ENCODE measurements at places on chromosomes 2 and 18.

DNA sequence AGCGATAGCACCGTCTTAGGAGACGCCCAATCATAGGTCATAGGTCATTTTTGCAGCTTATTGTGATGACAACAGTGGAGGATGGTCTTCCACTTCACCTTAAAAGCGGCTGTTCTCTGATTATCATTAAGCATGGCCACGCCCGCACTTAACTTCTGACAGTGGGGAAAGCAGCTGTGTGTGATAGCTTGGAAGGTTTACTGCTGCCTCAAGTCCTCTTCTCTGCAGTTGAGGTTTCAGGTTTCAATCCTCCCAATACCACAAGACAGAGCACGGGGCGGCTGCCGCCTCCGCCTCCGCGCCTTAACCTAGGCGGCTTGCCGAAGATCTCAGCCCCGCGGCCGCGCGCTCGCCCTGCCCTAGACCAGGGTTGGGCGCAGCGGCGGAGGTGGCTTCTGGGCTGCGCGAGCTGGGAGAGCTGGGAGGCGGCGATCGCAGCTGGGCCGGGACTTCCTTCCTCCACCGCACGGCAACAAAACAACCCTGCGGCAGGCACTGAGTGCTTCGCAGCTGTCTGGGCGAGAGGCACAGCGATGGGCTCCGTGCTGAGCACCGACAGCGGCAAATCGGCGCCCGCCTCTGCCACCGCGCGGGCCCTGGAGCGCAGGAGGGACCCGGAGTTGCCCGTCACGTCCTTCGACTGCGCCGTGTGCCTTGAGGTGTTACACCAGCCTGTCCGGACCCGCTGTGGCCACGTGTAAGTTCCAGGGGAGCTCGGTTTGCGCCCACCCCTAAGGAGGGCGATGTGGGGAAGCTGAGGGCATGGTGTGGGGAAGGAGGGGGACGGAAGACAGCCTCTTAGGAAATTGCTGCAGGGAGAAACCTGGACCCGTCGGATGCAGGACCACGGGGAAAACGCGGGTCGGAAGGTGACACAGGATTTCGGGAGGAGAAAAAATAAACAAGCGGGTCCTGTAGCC is at the start of gene RNF125:
TSS of gene RNF125 (plus strand) at position 495 of the 920 bp plus-strand sequence. CDS start at position 534, 39 bp downstream.
- DNase-seq = peak; percentile 90

- no peak for DNase-seq
Measured at GRCh38 chr2:169853041-169853668, 25.9 kb downstream of the UBR3 start.

- DNase-seq = no peak
Measured at GRCh38 chr18:45481821-45482220, 133.5 kb upstream of the SLC14A2 start.

DNA sequence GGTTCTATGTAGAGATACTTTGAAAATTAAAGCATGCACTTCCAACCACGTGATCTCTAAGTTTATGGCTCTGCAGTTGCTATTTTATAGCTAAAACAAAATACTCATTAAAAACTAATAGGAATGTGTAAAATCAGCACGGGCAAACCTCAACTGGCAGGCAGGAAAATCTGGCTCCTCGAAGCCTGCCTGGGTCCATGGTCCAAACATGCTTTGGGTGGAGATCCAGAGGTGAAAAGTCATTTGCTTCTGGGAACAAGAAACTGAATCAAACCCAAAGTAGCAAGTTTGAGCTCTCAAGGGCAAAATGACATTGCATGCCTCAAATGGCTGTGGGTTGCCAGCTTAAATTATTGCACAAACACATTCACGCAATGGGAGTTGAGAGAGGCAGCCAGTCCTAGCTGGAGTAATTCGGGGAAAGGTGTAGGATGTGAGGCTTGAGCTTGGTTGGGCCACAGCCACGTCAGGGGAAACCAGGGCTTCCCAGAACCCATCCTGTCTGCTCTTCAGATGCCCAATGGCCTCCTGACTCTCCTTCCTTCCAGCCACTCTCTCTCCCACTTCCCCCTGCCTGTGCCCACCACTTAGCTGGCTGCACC is 75.2 kb upstream of the LCLAT1 start:
- DNase-seq = no peak

GRCh38 chr2:12180031-12180430 is 433.6 kb downstream of the LPIN1 start:
- DNase-seq = no peak

- DNase-seq = no peak
Measured at GRCh38 chr2:122251158-122251557, 495.7 kb downstream of the TSN start.

- no peak for DNase-seq
Measured at GRCh38 chr18:61731178-61731577, 161.6 kb downstream of the RNF152 start.

- DNase-seq = no peak
Measured at GRCh38 chr2:201357221-201357620, at the start of gene FLACC1. Gene FLACC1, minus strand, starts transcription at chr2:201357345. Its CDS starts 5,941 bp downstream, at chr2:201351404.

GRCh38 chr2:222306393-222307142 is 7.8 kb upstream of the PAX3 start:
- DNase-seq = no peak

DNA sequence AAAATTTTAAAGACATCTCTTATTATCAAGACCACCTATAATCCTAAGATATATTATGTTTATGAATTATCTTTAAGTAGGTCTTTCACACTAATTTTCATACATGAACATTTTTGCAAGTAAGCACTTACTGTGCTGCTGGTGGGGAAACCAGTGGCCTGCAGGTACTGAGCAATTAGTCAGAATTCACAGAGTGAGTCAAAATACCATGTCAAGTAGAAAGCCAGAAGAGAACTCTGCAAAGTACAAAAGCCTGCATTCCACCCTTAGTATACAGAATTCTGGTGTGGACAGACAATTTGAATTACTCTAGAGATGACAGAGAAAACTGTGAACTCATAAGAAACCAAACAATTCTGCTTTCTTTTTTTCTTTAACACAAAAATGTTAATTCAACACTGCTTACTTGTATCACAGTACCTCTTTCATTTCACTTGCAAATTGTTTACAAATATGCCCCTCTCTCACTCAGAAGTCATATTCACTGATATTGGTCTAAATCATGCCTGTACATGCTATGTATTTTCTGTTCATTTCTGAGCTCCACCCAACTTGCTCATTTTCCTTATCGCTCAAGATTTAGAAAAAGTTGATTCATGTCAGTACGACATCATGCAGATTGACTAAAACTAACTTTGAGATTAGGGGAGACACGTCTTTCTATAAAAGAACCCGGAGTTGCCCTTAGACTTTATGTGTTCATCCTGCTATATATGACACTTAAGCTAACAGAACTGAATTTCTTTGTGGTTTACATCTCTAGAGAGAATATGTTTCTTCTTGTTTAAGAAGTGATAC is 182.9 kb downstream of the IKZF2 start:
- DNase-seq = no peak

DNA sequence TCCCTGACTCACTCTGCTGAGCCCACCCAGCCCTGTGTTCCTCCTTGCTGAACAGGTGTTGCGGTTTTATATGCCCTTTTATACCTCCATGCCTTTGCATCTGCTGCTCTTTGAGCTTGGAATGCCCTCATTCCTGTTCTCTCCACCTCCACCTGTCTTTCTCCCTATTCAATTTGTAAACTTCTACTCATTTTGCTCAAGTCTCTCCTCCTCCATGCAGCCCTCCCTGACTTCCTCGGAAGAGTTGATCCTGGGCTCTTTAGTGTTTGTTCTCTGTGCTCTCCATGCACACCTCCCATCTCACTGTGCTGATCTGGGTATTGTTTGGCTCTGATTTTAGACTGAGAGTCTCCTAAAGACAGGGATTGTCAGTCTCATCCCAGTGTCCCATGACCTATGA is 7.2 kb upstream of the OTOF start:
- DNase-seq = no peak

DNA sequence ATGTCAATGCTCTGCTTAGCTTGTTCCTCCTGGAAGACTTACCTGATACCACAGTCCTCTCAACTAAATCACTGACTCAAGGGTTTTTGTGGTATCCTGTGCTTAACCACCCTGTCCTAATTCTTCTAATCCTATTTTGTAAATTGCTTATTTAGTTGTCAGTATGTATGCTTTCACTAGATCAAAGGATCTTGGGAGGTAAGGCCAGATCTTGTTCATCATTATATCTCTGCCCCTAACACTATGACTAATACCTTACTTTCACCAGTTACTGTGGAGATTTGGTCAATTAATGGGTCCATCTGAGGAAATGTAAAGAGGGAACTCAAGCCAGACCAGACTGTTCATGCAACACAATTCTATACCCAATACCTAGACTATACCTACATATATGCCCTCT is 203.2 kb downstream of the GULP1 start:
- DNase-seq = no peak

GRCh38 chr2:23414106-23414505 is 29.1 kb downstream of the KLHL29 start:
- DNase-seq = no peak

DNA sequence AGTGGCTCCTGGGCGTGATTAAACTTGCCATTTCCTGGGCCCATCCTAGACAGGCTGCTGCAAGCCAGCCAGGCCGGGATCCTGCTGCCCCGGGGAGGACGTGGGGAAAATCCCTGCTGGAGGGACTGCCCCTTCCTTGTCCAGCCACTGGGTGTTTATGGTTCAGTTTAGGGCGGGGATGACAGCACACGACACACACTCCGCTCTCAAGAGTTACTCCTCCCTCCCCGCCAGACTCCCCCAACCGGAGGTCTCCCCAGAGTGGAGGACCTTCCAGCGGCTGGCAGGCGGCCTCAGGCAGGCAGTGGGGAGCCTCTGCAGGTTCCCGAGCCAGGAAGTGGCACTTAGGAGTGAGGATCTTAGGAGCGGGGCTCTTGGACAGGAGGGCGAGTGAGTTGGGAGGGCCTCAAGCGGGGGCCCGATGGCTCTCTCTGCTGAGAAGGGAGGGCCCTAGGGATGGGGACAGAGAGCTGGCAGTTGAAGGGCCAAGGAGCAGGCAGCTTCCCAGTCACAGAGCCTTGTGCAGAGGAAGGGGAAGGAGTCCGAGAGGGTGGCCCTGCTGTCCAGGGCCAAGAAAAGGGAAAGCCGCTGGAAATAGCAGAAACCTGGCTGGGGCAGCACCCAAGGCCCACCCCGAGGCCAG is 5.7 kb upstream of the GPR35 start:
- no peak for DNase-seq

- no peak for DNase-seq
Measured at GRCh38 chr18:2998644-2999043, 14.3 kb downstream of the LPIN2 start.

GRCh38 chr18:49920731-49921130 is 107.4 kb upstream of the ACAA2 start:
- no peak for DNase-seq

- DNase-seq = no peak
Measured at GRCh38 chr18:44126598-44126997, 554.1 kb upstream of the SETBP1 start.

DNA sequence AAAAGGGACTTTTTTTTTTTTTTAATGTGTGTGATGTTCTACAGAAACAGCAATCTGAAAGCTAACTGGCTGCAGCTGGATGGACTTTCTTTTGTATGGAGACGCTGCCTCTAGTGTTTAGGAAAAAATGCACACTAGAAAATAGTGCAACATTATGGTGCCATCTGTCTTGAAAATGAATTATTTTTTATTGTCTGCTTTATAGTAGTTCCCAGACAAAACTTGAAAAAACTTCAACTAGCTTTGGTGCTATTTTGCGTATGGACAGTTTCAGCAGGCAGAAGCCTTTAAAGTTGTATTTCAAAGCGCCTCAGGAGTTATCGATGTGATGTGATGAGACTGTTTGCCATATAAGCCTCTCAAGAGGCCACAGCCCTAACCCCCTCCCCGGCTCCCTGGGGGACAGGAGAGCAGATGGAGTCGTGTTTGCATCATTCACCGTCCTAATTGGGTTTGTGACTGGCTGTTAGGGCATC is 86.9 kb downstream of the LTBP1 start:
- DNase-seq = no peak

DNA sequence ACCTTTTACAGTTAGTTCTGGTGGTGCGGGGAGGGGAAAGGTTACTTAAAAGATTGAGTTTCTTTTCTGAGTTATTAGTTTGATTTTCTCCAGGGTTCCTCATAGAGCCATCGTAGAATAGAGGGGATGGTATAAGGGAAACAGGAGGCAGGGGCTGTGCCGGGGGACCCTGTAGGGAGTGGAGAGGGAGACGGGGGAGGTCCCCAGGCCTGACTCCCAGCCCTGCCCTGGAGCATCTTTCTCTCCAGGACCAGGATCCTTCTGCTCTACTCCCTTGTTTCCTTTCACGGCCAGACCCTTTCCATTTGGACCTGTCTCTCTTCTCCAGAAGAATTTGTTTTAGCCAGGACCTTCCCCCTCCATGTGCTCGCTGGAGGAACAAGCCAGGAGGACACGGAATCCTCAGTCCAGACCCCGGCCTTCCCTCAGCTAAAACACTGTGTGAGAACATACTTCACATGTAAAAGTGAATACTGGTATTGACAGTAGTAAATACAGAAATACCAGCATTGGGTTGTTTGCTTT is 35.4 kb downstream of the DGKD start:
- DNase-seq = no peak

DNA sequence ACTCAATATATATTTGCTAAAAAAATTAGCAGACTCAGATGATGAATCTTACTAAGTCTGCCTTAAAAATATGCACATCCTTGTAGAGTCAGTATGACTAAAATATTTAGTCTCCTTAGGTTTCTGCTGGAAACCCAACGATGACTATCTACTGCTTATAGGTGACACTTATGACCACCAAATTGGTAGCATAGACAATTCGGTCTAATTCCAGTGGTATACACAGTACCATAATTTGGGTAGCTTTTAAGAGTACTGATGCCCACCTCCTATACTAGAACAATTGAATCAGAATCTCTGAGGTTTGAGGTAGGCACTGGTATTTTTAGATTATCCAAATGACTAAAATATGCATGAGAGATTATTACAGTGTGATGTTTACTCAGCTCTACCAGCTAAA is 740.8 kb upstream of the ZEB2 start:
- no peak for DNase-seq

- peak; percentile 60 for DNase-seq
Measured at GRCh38 chr2:85851253-85852151, 37.3 kb downstream of the ST3GAL5 start.

DNA sequence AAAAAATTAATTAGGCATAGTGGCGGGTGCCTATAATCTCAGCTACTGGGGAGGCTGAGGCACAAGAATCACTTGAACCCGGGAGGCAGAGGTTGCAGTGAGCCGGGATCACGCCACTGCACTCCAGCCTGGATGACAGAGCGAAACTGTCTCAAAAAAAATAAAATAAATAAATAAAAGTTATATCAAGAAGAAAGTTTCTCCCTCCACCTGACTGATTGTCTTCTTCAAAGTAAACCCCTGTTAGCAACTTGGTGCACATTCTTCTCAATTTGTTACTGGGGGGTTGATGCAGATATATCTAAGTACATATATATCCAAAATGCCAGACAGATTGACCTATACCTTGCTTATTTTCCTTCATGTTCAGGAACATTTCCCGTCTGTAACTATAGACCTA is 5.2 kb upstream of the MYCN start:
- DNase-seq = no peak

GRCh38 chr2:170161516-170162270 is 16.3 kb upstream of the MYO3B start:
- no peak for DNase-seq

GRCh38 chr2:102788216-102788884 is 26.5 kb downstream of the TMEM182 start:
- DNase-seq = no peak

GRCh38 chr2:32248299-32248698 is 16.4 kb downstream of the NLRC4 start:
- no peak for DNase-seq

- peak; percentile 28 for DNase-seq
Measured at GRCh38 chr2:102473020-102473419, at the start of gene SLC9A4. Gene SLC9A4, plus strand, starts transcription at chr2:102473226. Its CDS starts 534 bp downstream, at chr2:102473760.

GRCh38 chr2:230974096-230974913 is 21.6 kb upstream of the SPATA3 start:
- DNase-seq = peak; percentile 77
